Sciatic nerve (tissue), 2 donors: ENCODE measurements at places on chromosomes 13 and 19.
A peak's percentile ranks its signal among the peaks of the same experiment; 100 is the strongest.

DNA sequence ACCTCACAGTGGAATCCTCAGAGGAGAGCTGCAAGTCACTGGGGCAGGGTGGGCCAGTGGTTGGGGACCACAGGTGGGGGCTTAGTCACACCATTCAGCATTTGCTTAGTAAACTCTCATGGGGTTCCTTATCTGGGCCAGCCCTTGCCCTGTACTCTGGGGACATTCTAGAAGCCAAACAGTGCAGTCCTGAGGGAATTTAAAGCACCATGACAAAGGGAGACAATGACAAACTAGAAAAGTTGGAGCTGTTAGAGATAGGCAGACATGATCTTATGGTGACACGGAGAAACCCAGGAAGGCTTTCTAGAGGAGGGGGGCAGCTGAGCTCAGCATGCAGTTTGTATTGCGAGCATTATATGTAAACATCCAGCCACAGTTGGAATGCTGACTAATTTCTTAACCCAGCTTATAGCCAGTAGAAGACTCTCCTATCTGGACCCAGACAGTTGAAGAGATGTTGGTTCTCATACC, 87.6 kb downstream of the ZNF429 start:
- no peak for DNase-seq

DNA sequence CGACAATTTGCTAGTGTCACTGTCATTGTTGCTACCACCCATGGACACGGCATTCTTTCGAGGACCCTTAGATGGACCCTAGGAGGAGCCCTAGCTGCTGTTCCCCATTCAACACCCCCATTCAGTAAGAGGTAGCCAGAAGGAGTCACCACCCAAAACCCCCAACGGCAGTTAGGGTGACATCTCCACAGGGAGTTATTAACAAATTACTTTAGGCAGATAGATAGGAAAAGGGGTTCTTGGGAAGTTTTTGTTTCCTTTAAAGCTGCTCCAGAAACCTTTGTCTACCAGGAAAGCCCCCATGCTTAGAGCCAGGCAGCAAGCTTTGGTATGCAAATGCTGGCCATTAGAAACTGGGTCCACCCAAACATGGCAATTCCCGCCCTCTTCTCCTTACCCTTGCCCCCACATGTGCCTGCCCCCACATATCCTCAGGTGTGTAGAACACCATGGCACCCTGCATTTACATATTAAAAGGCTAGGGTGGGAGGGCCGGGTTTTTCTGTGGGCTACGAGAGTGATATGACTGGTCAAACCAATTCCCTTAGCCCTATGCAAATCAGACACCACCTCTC, 190.9 kb downstream of the SLITRK6 start:
- no peak for DNase-seq

DNA sequence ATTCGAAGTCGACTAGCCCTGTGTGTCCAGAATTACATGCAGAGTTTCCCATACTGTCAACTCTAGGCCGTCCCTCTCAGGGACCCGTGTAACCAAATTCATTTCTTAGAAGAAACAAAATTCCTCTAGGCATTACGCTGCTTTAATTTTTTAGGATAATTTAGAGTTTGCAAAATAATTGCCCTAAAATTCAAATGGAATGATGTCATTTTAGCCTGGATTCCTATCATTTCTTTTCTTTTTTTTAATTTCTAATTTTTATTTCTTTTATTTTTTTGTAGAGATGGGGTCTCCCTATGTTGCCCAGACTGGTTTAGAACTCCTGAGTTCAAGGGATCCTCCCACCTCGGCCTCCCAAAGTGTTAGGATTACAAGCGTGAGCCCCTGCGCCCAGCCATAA, 1.3 kb upstream of the ATP4B start:
- no peak for DNase-seq

DNA sequence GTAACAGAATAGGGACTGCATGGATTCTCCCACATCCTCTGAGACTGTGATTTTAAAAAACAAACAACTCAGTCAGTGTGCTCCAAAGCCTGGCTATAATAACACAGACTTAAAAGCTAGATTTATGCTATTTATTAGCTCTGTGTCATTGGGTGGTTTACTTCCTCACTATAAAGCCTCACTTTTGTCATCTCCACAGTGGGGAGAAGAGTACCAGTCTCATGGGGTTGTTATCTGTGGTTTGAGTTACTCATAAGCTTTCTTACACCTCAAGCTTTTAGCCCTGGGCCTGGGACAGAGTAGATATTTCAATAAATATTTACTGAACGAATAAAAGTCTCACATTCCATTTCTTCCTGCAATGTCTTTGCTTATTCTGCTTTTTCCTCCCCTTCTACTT, 5.3 kb downstream of the RNASEH2B start:
- no peak for DNase-seq

DNA sequence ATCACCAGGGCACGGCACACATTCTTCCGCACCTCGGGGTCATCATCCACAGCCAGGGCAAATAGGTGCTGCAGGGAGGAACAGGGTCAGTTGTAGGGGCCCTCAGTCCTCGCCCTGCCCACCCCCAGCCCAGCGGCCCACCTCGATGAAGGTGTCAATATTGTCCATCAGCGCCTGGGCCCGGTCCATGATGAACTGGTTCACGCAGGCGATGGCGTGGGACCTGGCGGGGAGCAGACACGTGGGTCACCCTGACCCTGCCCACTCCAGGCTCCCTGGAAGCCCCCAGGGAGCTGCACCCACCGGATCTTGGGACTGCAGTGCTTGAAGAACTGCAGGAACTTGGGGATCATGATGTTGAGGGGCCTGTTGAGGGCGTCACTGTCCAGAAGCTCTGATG, 8.6 kb downstream of the TNPO2 start:
- DNase-seq: no peak

DNA sequence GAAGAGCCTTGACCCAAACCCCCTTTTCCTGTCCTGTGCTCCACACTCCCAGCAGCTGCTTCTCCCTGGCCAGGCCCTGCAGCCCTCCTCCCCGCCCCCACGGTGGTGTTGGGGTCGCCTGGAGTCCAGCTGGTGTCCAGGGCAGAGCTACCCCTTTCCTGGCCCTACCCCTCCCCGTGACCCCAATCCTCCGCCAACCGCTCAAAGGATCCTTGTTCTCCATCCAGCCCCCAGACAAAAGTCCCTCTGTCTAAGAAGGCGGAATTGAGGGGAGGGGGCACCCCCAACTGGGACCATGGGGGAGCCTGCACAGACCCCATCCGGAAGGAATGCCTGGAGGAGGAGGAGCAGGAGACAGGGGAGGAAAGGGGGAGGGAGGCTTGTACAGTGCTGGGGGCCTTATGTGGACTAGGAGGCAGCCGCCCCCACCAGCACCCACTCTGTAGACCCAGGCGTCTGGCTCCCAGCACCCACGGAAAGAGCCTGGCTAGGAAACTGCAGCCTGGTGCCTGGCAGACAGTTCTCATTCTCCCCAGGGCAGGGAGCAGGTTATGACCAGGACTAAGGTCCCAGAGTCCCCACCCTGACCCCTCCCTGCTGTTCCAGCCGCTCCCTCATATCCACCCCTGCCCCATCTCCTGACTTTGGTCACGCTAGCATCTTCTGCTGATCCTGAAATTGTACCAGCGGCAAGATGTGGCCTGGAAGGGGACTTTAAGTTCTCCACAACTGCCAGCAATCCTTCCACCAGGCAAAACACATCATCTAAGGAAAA, at the start of gene FXYD3:
Gene FXYD3 (plus strand): TSS at position 647 of the 775 bp plus-strand sequence. CDS start 3,554 bp downstream, outside the sequence.
- DNase-seq: peak; percentile 89

GRCh38 chr19:45137179-45137761, 23.5 kb downstream of the NKPD1 start:
- no peak for DNase-seq

- DNase-seq: no peak
Observed at GRCh38 chr13:106507560-106508274, 27.7 kb downstream of the EFNB2 start.

- DNase-seq: no peak
Observed at GRCh38 chr19:15721268-15721667, 6.6 kb upstream of the OR10H2 start.

DNA sequence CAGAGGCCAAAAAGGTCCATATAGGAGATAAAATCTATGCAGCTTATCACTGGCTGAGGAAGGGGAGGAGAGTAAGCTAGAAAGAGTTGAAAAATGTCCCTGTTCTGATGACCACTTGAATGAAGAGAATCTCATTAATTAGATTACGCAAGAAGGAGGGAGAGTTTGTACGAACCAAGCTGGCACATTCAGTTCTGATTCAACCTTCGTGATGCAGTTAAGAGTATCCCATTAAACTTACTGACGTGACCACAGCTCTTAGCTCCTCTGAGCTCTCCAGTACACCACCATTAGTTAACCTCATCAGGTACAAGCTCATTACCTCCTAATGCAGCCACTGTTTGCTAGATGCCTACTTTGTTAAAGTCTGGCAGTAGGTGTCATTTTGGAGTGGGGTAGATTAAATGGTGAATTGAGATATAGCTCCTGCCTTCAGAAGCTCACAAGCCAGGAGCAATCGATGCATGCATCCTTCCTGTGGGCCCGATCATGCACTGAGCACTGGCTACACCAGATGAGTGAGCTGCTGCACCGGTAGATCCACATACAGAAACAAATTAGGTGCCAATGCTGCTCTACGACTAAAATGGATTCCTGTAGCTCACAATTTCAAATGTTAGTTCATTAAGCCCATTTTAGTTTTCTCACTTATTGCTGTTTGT, 458.3 kb downstream of the COG6 start:
- DNase-seq: no peak

DNA sequence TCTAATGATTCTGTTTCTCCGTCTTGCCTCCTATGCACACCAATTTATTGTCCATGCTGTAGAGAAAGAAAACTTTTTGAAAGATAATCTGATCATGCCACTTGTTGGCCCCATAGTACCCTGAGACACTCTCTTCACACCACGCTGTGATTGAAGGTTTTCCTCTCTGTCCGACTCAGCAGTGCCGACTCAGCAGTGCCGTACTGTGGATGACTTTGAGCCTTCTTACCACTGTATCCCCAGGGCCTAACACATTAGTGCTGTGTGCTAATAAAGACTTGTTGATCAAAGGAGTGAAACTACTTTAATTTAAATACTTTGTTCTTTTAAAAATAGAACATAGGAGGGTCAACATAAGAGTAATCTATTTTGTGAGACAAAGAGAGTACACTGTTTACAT, 429.6 kb downstream of the KLF12 start:
- DNase-seq: no peak

- no peak for DNase-seq
Observed at GRCh38 chr19:18611327-18612050, 1.2 kb upstream of the TMEM59L start.

DNA sequence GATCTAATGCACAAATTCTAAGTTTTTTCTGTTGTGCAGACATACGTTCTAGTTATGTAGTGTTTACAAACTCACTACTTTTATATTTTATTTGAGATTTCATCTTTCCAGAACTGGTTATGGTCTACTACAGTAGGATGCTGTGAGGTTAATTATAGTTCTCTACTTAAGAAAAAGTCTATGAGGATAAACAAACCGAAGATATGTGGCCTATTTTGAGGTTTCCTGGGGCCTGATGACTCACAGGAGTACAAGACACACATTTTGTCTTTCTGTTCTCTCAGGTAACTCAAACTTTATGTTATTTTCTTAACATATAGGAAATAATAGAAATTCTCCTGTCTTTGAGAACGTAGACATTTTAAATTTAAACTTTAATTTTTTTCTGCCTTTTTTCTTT, 45.1 kb downstream of the PCDH20 start:
- no peak for DNase-seq

- DNase-seq: no peak
Observed at GRCh38 chr19:29526730-29527499, 1.1 kb downstream of the VSTM2B start.

DNA sequence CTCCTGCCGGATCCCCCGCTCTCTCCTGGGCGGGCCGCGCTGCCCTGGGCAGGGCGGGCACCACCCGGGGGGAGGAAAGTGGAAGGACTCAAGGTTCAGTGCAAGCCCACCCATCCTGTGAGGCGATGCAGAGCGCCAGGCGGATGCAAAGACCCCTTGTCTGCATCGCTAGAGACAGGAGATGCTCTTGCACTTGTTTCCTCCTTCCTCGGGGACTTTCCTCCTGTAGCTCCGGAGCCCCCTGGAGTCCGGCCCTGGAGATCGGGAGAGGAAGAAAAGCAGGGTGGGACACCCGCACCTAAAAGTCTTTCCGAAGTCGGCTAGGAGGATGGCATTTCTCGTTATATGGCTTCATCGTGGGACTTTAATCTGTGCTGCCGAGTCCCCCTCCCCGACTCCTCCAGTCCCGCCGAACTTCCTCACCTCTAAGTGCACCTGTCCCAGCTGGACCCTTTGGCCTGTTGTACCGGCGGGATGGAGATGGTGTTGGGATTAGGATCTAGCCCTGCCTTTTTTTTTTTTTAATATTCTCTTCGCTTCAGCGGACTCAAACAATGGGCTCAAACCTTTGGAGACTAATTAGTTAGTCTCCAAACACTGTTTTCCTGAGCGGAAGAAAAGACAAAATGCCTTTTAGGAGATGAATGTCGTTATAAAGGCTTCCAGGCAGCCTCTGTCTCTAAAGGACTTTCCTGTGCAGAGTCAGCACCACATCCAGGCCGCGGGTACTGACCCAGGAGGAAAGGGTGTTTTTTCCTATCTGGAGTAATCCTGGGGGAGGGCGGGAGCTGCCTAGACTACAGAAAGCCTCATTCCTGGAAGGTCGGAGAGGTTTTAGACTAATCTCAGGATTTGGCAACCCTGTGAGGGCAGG, 725 bp downstream of the FAM124A start:
- DNase-seq: no peak

GRCh38 chr13:24090049-24090448, 70.5 kb upstream of the SPATA13 start:
- no peak for DNase-seq

DNA sequence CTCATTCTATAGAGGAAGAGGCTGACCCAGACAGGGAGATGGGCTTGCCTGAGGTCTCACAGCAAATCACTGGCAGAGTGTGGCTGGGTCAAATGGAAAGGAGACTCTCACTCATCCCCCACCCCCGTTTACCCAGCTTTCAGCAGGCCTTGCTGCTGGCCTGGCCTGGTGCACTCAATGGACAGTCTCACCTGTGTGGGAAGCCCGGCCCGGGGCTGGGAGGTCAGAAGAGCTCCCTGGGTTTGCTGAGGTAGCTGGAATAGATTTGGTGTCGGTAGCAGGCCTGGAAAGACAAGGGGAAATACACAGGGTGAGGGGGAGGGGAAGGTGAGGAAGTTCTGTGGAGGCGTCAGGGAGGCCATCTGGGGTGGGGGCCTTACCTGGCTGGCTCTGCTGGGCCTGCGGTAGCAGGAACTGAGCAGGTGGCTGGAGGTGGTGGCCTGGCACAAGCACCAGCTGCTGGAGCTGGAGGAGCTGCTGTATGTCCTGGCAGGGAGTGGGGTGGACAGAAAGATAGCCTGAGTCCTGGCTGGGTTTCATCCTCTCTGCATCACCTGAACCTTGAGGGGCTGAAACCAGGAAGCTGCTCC, 23.5 kb downstream of the ZNF574 start:
- no peak for DNase-seq

DNA sequence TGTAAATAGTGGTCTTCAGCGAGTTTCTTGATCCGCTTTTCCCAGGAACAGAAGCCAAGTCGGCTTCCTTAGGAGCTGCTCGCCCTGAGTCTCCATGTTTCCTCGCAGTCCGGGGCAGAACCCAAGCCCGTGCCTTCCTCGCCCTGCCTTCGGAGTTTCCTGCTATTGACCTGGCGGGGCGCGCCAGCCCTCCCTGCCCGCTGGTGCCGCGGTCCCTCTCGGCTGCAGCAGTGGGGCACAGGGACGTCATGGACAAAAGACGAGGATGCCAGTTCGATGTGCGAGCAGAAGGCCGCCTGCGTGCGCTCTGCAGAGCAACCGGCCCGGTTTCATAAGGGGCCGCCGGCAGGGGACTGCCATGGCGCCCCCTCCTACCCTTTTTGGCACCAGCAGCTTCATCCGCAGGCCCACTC, 156.6 kb downstream of the TM9SF2 start:
- DNase-seq: peak; percentile 67
